ENCODE measurements at places on chromosomes 2 and 18. TPM values are rescaled to one million over a fixed set of nuclear protein-coding genes. Genes with fewer than 3 reads are reported as not detected.

The HSBP1L1 gene
- total RNA-seq, result 25.7 TPM

The TXNDC2 gene
- total RNA-seq, result not detected

The DCDC2C gene
- total RNA-seq, result not detected

The CSRNP3 gene
- total RNA-seq, result 1.2 TPM

The CASP10 gene
- total RNA-seq, result 5.8 TPM

The SAG gene
- total RNA-seq, result not detected

The GPR35 gene
- 21.3 TPM for total RNA-seq

The SCYGR1 gene
- not detected for total RNA-seq

The ITPRID2 gene
- 62.0 TPM for total RNA-seq

The CAD gene
- total RNA-seq, result 86.4 TPM

The KCNE4 gene
- total RNA-seq, result not detected

The HJURP gene
- 35.0 TPM for total RNA-seq

The ST6GAL2 gene
- not detected for total RNA-seq

The PLA2R1 gene
- total RNA-seq, result 0.26 TPM

The RAB11FIP5 gene
- total RNA-seq, result 17.4 TPM

The LRRTM1 gene
- total RNA-seq, result not detected

The SP140L gene
- not detected for total RNA-seq

The LCT gene
- 1.5 TPM for total RNA-seq

The GALNT5 gene
- total RNA-seq, result 6.8 TPM

The DIPK1C gene
- total RNA-seq, result not detected

The HOXD3 gene
- total RNA-seq, result 1.5 TPM

The GPBAR1 gene
- 0.29 TPM for total RNA-seq

The NPHP1 gene
- total RNA-seq, result 2.0 TPM

The GPR45 gene
- total RNA-seq, result not detected

The VWA3B gene
- not detected for total RNA-seq

The RNF125 gene
- 0.39 TPM for total RNA-seq
